Aorta (tissue), 5 donors: ENCODE measurements at places on chromosomes 4 and X. TPM values are rescaled to one million over a fixed set of nuclear protein-coding genes. Genes with fewer than 3 reads are reported as not detected.

GRCh38 chrX:2863646-2864045 is 34.9 kb downstream of the GYG2 start:
- no peak for DNase-seq

DNA sequence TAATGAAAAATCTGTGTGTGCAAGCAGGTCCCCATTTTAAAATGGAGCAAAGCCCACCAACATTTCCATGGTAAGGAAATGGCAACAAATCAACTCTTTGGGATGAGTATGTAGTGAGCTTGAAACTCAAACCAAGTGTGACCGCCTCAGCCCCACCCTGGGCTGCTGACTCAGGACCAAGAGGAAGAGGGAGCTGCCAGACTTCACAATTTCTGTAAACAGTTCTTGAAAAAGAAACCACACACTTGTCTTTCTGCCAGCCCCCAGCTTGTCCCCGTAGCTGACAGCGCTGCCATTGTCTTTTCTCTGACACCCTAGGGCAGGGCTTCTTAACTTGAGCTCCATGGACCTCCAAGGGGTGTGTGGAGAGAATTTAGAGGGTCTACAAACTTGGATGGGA is 10.3 kb downstream of the RTL5 start:
- peak; percentile 84 for DNase-seq

DNA sequence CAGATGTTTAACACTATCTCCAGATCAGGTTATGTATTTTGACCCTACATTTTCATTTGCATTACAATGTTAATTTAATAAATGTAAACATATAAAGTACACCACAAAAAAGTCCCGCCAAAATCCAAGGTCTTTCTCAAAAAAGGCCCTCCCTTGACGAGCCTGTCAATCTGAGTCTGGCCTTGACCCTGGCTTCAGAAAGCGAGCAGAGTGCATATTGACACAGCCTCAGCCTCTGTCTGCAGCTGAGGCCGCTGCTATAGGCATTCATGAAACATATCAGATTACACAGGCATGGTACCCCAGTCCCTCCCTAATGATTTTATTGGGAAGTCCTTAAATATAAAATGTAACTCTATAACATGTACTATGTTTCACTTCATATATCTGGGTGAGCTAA is 6.2 kb downstream of the MBNL3 start:
- no peak for DNase-seq

GRCh38 chr4:64814616-64815015 is 405.4 kb upstream of the TECRL start:
- DNase-seq = no peak

DNA sequence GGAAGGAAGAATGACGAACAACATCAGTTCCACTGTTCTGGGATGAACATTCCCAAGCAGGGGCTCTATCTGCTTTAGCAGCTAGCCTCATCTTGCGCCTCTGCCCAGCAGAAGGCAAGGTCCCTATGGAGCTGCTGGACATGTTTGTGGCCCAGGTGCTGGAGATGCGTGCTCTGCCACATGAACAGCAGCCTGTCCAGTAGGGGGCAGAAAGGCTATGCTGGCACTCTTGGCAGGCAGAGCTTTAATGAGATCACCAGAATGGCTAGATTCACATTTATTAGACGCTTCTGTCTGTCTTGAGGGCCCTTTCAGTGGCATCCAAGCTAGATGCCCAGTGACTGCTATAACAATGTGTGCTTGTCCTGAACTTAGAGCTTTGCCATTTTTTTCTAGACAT is 1826.0 kb downstream of the STIM2 start:
- DNase-seq = no peak

DNA sequence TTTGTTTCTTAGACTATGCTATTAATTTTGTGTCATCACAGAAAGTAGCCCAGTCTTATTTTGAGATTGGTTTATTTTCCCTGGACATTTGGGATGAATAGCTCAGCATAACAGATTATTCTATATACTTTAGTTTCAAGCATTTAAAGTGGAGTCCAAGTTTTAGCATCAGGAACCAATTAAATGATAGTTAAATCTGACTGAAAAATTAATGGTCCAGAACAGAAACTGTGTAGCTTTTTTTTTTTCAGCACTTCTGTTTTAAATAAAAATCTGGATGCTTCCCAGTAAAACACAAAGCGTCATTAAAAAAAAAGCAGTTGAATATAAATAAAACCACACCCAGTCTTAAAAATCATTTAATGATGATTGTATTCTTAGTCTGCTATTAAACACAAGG is 59.4 kb upstream of the PITX2 start:
- no peak for DNase-seq

GRCh38 chr4:31461421-31461820 is 741.3 kb downstream of the PCDH7 start:
- no peak for DNase-seq

GRCh38 chr4:158722291-158722916 is 792 bp downstream of the PPID start:
- no peak for DNase-seq

The NDNF gene
- 3.5 TPM for total RNA-seq

The SRPK3 gene
- 8.0 TPM for total RNA-seq

GRCh38 chr4:83178029-83178428 is 63.5 kb upstream of the PLAC8 start:
- no peak for DNase-seq

- peak; percentile 94 for DNase-seq
These were observed 17.5 kb downstream of the PTTG2 start for GRCh38 chr4:37977471-37978247.

The COX7B2 gene
- total RNA-seq = not detected

The CD99 gene
- 292 TPM for total RNA-seq

The ZNF157 gene
- total RNA-seq = 0.72 TPM

The FATE1 gene
- total RNA-seq = not detected

- no peak for DNase-seq
These were observed 8.3 kb downstream of the TRO start for GRCh38 chrX:54928876-54929275.

DNA sequence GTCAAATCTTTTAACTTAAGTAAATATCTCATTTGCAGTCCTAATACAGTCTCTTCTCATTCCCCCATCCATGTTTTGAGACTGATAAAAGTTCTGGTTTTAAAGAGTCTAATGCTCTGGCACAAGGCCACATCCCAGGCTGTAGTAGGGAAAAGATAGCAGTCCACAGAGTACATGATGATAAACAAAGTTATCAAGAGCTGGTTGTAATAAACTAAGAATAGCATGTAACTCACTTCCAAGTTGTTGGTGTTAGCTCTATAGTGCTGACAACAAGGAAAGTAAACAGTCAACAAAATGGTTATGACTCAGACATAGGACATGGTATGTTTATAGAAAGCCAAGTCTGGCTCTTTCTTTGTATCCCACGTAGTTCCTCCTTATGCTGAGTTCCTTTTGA is 21.8 kb upstream of the AREG start:
- DNase-seq = no peak

GRCh38 chr4:69910016-69910782 is 20.7 kb upstream of the CSN1S1 start:
- no peak for DNase-seq

- no peak for DNase-seq
These were observed 107.8 kb downstream of the IQCM start for GRCh38 chr4:149707862-149708261.

The KDM5C gene
- total RNA-seq = 78.7 TPM

DNA sequence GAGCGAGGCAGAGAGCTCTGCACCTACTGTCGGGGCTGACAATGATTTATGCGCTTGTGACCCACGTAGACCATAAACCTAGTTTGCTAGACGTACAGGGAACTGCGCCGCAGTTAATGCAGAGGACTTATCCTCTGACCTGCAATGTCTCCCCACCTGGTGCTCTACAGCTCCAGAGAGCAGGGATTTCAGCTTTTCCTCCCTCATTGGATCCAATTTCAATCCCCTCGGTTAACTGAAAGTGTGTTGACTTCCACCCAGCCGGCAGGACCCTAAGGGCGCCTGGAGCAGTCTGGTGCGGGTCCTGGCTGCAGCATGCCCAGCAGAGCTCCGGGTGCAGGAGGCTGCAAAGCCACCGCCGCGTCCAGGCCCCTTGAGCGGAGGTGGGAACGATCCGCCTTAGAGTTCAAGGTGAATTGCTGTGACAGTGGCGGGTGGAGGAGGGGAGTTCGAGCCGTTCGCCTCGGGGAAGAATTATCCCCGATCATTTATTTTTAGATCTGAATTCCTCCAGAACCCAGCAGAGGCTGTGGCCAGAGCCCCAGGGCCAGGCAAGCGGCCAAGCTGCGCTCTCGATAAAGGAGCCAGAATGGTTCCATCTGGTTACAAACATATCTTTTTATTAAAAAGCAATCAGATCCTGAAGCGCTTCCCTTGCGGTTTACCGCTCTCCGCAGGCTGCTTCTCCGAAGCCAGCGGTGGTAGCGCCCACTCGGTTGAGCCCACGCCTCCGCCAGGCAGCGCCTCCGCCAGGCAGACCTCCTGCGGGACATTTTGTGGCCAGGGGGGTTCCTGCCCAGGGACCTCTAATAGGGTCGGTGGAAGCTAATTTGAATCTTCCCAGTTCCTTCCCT is 66.0 kb downstream of the FBXO8 start:
- no peak for DNase-seq

GRCh38 chr4:147732518-147733235 is 789 bp downstream of the ARHGAP10 start:
- peak; percentile 82 for DNase-seq

DNA sequence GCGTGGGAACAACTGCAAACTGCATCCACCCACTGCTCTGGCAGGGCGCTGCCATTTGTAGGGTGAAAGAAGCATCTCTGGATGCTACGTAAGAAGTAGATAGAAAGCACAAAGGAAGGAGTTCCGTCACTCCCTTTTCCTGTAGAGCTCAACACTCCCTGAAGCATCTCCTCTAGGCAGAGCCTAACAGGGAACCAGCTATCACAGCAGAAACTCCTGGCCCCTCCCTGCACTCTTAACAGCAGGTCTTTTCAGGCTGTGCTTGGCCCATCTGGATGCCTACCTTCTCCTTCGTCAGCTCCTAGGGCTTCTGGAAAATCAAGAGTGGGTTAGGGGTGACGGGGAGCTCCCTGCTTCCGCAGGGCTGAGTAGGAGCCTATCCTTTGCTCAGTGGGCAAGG is 112.9 kb upstream of the TLL1 start:
- DNase-seq = no peak

DNA sequence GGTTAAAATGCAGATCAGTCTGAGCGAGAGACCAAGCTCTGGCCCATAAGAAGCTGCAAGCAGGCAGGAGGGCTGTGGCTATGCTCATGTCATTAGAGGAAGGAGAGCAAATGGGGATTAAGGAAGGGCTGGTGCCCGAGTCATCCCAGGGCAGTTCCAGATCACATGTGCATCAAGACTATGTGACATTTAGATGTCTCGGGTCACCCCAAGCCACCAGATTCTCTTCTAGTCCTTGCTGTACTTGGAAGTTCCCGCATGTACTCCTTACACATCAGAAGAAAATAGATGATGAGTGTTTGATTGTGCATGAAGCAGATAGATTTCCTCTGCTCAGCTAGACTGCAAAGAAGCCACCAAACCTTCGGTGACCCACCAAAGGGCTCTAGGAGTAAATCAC is 42.1 kb upstream of the KLHL34 start:
- no peak for DNase-seq

The INPP4B gene
- 29.7 TPM for total RNA-seq

DNA sequence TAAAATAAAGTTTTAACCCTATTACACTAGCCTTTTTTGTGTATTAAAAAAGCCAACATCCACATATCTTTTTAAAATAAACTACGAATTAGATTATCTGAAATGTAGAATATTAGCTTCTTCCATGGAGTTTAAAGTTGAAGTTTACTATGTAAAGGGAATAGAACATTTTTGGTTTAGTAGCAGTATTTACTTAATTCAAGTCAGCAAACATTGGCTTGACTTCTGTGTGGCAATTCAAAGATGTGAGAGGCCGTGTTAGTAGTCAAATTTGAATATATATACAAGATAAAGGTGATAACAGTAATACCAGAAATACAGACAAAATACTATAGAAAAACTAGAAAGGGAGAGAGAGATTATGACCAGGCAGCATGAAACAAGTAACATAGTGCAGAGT is 115.1 kb upstream of the IL13RA1 start:
- DNase-seq = no peak

DNA sequence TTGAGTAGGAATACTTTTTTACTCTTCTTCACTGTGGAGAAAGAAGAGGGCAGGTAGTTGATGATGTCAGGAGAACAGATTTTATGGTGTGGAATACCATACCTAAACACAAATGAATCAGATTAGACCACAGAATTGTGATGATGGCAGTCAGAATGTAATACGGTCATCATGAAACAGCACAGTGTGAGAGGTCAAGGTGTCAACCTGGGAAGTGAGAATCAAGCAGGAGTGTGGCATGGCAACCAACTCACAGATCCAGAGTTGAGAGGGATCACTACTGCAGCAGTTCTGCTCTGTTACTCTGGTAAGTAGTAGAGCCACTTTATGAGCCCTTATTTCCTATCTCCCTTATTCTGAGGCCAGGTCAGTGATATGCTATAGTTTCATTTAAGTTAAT is 27.7 kb downstream of the METTL14 start:
- no peak for DNase-seq

GRCh38 chr4:28948501-28948900 is 1771.7 kb upstream of the PCDH7 start:
- DNase-seq = no peak

GRCh38 chr4:59553063-59553720 is 1646.9 kb upstream of the ADGRL3 start:
- no peak for DNase-seq

GRCh38 chr4:15906020-15906443 is 32.5 kb downstream of the FGFBP1 start:
- DNase-seq = no peak

DNA sequence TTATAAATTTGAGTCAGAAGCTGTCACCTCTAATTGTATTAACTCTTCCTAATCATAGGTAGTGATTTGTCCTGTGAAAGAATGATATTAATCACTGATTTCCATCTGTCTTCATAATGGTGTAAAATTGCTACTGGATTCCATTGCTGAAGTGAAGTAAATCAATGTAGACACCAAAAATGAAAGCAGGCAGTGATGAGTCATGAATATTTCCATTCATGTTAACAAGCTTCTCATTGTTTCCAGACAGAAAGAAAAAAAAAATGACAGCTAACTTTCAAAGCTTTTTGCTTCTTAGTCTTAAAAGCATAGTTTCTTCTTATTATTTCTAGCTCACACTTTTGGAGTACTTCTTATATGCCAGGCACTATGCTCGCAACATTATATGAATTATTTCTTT is 21.5 kb downstream of the FAM114A1 start:
- DNase-seq = no peak

DNA sequence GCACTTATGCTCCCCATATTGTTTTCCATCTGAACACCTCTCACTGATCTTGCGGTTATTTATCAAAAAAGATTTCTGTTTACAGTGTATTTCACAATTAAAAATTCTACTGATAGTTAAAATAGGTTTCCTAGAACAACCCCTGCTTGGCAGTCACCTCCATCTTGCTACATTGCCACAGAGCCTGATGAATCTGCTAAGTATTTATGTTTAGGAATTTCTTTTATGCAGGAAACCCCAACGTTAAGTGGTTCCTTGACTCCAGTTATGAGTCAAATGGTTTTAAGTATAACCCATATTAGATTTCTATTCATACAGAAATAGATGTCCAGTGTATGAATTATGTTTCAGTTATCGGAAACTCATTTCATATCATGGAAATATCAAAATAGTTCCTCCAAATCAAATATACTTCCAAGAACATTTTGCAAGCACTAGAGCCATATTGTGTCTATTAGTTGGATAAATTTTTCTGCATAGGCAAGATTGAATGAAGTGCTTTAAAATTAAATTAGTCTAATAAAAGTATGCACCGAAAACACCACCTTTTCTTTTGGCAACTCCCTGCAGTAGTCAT is 20.6 kb downstream of the GALNT7 start:
- DNase-seq = no peak
